IPS DF 6.9 (cell line): ENCODE measurements at places on chromosomes 12 and 14.

DNA sequence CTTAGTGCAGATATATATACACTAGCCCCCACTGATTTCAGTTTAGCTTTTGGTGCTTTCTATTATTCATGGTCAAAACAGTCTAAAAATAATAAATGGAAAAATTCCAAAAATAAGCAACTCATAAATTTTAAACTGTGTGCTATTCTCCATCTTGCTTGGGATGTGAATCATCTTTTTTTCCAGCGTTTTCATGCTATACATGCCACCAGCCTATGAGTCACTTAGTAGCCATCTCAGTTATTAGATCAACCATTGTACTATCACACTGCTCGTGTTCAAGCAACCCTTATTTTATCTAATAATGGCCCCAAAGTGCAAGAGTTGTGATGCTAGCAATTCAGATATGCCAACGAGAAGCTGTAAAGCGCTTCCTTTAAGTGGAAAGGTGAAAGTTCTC lies 73.9 kb upstream of the KRR1 start:
- DNase-seq = no peak

DNA sequence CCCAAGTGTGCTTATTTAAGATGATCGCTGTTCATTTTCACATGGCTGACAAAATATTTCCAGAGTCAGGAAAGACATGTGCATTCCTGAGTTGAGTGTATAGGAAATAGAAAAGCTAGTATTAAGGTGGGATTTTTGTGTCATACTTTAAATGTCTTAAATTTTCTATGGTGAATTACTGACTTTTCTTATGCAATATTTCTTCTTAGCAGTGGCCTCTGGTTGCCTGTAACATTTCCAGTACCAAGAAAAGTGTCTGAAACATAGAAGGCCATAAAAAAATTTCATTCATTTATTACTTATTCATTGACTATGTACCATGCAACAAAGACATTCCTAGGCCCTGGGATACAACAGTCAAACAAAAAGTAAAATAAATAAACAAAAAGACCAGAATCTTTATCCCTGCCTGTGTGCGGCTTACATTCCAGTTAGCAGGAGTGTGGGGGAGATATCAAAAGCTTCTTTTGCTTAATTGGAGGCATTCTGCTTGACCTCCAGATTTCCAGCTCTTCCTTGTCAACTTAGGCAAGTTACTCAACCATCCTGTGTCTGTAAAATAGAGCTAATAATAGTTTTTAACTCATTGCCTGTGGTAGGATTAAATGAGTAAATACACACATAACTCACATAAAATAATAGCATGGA lies 216.3 kb upstream of the FLRT2 start:
- DNase-seq = no peak

- no peak for DNase-seq
Measured at GRCh38 chr14:104285508-104285840, 147.1 kb downstream of the KIF26A start.

GRCh38 chr12:79057540-79057939 lies 193.0 kb downstream of the SYT1 start:
- DNase-seq = no peak

GRCh38 chr14:75279153-75279762 lies 630 bp downstream of the FOS start:
- no peak for DNase-seq

- DNase-seq = no peak
Measured at GRCh38 chr12:65648461-65648860, 175.8 kb upstream of the HMGA2 start.

DNA sequence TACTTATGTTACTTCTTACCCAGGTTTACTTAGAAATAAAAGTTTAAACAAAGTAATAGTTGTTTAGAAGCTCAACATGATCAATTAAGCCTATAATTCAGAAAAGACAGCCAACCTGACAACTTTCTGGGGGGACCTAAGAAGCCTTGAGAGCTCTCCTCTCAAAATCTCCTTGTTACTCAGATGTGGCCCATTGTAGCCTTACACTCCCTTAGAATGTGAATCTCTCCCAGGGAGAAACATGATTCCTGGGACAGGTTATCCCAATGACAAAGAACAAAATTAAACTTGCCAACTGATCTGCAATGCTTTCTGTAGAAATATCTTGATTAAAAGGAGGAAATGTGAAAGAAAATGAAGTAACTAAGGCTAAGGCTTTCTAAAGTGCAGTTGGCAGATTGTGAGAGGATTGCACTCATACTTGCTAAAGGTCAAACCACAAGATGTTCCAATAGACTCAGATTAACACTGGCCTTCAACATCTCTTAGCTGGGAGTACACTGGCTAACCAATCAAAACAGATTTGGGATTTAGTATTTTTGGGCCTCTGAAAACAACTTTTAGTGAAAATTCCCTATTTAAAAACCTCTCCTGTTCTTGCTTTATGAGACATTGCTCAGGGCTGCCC lies 72.3 kb upstream of the TMX1 start:
- no peak for DNase-seq

GRCh38 chr12:29035112-29035511 lies 114.0 kb upstream of the FAR2 start:
- DNase-seq = no peak

DNA sequence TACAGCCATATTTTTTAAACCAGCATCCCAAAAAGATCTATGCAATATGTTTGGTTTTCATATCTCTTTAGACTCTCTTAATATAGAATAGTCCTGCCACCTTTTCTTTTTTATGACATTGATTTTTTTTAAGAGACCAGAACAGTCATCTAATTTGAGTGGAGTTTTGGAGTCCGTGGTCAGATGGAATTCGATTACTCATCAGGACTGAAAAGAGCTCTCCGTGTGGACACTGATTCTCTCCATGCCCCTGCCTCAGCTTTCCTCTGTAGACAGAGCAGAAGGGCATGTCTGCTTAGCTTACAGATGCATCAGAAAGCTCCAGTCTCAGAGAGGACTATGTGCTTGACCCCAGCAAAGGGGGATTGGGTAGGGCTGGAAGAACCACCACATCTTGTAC lies 27.8 kb downstream of the SMCO2 start:
- no peak for DNase-seq

- DNase-seq = no peak
Measured at GRCh38 chr12:13196130-13196921, at the start of gene EMP1. Gene EMP1, plus strand, starts transcription at chr12:13196726. Its CDS starts 14,785 bp downstream, at chr12:13211511.

- no peak for DNase-seq
Measured at GRCh38 chr14:51535443-51536044, 116.2 kb upstream of the FRMD6 start.

DNA sequence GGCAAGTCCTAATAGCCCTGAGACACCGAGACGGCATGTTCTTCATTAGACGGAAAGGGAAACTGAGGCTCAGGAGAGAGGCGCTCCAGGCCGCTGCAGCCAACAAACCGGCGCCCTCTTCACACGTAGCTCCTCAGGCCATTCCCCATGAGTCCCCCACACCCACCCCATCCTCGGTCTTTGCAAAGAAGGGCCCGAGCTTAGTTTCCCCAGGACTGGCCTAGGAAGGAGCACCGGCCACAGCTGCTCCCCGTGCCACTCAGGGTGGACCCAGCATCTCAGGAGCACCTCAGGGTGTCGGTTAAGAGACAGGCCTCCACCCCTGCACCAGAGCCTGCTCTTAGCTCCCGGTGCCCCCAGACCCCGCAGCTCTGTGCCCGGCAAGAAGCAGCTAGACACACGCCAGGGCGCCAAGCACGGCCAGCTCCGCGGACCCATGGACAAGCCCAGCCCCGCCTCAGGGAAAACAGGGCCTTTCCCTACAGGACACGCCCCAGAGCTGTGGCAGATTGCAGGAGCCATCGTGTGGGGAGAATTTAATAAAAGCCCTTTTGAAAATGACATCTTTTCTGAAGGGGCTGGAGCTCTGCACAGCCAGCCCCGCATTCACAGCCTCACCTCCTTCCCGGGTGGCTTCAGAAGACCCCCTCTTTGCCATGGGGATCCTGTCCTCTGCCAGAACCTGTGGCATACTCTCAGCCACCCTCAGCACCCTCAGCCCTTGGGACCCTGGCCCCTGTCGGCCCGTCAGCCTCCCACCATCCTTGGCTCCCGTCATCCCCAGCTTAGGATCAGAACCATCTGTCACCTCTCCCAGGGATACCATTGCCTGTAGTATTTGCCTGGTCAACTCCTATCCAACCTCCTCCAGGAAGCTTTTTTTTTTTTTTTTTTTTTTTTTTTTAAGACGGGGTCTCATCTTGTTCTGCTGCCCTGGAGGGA lies 59.7 kb downstream of the LGMN start:
- no peak for DNase-seq

GRCh38 chr12:2177003-2177402 lies 124.2 kb downstream of the CACNA1C start:
- no peak for DNase-seq

DNA sequence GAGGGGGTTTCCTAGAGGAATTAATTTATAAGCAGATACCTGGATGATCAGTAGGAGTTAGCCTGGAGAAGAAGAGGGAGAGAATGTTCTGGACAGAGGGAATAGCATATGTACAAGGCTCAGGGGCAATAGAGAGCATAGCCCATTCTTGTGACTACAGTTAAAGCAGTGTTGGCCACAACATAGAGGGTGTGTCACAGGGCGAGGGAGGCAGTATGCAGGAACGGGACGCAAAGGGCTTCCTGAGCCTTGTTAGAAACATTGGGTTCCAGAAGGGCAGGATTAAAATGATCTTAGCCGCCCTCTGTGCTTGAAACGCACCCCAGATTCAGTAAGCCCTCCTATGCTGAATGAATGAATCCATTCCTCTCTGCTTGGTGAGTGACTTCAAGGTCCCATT lies 142.2 kb upstream of the PWP1 start:
- no peak for DNase-seq

- no peak for DNase-seq
Measured at GRCh38 chr12:90393652-90394051, 561.3 kb downstream of the CCER1 start.

GRCh38 chr14:69612783-69613130 lies 1.4 kb downstream of the SUSD6 start:
- no peak for DNase-seq

DNA sequence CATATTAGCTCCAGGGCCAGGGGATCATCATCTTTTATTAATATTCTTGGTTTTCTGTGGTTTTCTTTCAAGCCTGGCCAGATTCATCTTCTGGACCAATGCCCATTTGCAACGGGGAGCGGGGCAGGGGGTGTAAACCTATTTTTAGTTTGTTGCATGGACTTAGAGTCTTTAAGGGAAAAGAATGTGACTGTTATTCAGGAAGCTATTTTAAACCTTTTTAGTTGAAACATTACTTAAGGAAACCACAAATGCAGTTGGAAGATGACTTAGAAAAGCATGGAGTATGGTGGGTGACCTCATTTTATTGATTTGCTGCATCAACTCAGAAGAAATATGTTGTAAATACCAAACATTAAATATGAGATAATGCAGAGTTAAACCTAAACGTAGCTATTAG lies 368.4 kb upstream of the E2F7 start:
- no peak for DNase-seq

DNA sequence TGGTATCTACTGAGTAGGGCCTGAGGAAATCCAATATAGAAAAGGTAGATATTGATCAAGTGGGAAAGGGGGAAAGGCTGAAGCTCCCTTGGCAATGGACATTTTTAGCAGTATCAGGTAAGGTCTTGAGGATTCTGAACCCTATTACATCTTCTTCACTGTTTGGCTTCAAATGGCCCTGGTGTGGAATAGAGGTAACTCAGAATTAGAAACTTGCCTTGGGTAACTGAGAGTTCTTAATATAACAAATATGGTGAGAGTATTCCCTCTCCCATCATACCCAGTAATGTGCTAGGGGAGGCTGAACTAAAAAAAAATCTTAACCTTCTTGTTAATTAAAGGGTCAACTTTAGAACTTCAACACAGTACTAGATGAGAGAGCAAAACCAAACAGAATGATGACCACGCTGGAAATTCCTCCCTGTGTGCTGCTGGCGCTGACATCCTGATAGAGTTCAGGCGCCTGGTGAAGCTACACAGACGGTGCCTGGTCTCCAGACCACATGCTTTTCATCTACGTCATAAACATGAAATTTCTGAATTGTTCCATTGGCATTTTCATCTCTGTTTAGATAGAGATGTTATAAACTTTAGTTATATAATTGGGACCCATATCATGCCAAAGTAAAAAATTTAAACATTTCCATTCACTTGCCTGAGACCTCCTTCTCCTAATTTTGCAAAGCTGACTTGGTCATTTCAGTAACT lies 128.3 kb downstream of the AKAP6 start:
- no peak for DNase-seq

DNA sequence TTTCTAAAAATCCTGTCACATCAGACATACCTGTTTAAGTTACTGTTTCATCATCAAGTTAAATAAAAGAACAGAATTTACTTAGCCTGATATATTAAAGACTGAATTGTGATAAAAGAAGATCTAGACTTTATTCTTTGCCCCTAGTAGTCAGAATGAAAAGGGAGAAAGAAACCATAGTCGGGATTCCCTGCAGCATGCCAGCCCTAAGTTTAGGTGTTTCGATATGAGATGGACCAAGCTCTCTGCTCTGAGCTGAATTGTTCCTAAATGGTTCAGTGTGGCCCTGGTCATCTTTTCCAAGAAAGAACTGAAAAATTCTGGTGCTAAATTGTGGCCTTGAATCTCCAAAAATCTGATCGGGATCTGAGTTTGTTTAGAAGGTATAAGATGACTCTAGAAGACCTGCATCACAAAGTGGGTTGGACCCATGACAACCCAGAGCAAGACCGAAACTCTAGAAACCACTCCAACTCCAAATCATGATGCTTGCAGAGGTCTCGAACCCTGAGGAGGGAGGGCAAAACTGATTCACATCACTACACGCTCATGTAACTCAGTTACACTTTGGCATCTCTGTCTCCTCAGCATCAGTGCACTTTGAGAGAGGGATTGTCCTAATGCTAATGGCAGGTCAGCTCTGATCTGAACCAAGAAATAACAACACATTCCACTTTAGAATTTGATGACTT lies 15.7 kb downstream of the PTGER2 start:
- DNase-seq = no peak

DNA sequence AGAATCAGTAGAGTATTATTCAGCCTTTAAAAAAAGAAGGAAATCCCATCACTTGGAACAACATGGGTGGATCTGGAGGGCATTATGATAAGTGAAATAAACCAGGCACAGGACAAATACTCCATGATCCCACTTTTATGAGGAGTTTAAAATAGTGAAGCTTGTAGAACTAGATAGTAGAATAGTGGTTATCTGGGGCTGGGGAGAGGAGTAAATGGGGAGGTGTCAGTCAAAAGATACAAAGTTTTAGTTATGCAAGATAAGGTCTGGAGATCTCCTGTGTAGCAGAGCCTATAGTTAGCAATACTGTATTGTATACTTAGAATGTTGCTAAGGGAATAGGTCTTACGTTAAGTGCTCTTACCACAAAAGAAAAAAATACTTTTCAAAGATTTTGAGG lies 64.9 kb downstream of the RIC8B start:
- DNase-seq = no peak

DNA sequence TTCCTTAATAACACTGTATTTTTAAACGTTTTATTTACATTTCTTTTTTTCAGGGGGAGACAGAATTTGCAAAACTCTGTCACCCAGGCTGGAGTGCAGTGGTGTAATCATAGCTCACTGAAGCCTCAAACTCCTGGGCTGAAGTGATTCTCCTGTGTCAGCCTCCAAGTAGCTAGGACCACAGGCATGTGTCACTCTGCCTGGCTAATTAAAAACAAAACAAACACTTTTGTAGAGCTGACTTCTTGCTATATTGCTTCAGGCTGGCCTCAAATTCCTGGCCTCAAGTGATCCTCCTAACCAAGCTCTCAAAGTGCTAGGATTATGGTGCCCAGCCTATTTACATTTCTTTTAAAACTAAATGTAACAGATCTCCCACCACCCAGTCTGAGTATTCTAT lies 12.7 kb downstream of the CPSF6 start:
- no peak for DNase-seq

GRCh38 chr14:52360831-52361230 lies 46.7 kb downstream of the PTGER2 start:
- DNase-seq = no peak
